ENCODE measurements at places on chromosomes 7 and 10.

- no peak for DNase-seq
These were observed 20.8 kb downstream of the NET1 start for GRCh38 chr10:5433182-5433581.

DNA sequence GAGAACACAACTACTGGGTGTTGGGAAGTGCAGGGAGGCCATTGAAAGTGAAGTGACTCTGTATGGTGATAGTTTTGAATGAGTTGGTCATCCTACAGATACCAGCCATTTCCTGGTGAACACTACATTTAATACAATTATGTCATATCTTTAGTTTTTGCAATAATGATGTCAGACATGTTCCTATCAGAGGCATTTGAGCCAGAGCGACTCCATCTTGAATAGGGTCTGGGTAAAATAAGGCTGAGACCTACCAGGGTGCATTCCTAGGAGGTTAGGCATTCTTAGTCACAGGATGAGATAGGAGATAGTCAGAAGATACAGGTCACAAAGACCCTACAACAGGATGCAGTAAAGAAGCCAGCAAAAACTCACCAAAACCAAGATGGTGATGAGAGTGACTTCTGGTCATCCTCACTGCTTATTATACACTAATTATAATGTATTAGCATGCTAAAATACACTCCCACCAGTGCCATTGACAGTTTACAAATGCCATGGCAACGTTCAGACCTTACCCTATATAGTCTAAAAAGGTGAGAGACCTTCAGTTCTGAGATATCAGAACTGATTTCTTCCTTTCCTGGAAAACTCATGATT is 28.2 kb downstream of the ADK start:
- DNase-seq, result no peak

DNA sequence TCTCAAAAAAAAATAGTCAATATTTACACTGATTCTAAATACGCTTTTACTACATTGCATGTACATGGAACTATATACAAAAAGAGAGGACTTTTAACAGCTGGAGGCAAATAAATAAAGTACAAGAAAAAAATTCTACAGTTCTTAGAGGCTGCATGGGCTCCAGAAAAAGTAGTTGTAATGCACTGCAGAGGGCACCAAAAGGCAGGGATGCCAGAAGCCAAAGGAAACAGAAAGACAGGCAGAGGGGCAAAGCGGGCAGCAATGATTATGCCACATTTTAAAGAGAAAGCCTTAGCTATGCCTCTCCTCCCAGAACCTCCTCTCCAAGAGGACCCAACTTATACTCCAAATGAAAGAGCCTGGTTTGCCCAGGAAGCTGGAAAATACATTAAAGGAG is 11.6 kb upstream of the ADCK2 start:
- no peak for DNase-seq

GRCh38 chr10:12529976-12530375 is 180.6 kb downstream of the CAMK1D start:
- no peak for DNase-seq

DNA sequence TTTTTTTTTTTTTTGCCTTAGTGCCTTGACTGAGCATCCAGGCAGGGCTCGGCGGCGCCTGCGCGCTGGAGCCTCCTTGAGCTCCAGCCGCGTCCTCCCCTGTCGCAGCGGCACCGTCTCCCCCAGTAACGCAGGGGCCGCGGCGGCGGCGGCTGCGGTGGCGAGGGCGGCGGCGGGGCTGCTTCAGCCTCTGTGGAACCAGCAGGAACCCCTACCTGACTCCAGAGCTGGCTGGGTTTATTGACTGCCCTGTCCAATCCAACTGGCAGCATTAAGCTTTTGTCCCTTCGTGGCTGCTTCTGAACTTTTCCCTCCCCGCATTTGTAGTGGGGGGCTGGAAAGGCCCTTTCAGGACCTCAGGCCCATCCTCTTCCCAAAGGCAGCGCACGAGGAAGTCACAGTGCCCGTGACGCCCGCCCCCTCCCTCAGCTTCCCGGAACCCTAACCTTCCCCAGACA is at the start of gene GPR85:
Gene GPR85, minus strand, starts transcription at position 397 of the 458 bp plus-strand sequence. CDS start 2,106 bp downstream, outside the sequence.
- DNase-seq, result no peak

DNA sequence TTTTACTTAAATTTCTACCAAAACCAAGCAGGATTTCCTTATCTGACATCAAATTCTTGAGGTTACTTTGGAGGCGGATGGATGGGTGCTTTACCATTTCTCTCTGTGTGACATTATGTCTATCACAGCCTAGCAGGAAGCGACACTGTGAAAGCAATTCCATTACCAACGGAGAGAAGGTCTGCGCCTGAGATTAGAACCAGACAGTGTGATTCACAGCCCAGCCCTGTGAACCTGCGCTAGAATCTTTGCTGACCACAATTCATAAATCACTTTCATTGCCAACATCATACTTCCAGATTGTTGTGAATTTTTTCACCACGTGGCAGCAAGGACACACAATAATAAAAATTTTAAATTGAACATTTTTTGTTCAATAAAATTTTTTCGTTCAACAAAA is 126.5 kb downstream of the CUBN start:
- no peak for DNase-seq

GRCh38 chr7:102068846-102069245 is 217.8 kb upstream of the SH2B2 start:
- DNase-seq, result no peak

DNA sequence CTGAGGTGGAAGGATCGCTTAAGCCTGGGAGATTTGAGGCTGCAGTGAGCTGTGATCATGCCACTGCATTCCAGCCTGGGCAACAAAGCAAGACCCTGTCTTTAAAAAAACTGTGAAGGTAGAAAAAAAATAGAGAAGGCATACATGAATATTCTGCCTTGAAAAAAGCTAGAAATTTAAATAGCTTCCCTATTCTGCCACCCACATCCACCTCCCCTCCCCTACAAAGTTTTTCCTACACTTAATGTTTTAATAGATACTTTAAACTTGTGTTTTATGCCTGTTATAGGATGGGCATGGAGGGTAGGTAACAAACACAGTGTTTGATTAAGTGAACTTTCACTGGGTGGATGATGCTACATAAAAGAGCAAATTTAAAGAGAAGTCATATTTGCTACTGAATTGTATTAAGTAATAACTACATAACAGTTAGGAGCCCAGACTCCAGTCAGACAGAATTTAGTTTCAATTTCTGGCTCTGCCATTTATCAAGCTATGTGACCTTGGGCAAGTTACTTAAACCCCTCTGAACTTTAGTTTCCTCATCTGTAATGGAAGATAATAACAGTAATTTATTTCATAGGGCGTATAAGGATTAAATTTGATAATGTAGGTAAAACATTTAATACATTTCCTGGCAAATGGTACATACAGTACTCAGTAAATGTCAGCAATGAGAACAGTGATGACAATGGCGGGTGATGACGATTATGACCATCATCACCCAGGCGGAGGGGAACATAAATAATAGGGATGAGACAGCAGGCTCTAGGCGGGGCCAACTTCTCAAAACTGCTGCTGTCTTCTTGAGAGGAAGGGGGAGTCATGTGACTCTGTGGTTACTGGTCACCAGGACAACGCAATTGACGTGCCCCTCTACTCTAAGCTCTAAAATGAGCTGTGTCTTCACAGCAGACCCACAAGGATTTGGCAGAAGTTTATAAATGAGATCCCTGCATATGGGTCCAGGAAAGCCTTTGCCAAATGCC is 15.8 kb downstream of the DNMBP start:
- DNase-seq, result no peak

- DNase-seq, result no peak
These were observed 32.4 kb upstream of the NPY start for GRCh38 chr7:24251568-24251967.

DNA sequence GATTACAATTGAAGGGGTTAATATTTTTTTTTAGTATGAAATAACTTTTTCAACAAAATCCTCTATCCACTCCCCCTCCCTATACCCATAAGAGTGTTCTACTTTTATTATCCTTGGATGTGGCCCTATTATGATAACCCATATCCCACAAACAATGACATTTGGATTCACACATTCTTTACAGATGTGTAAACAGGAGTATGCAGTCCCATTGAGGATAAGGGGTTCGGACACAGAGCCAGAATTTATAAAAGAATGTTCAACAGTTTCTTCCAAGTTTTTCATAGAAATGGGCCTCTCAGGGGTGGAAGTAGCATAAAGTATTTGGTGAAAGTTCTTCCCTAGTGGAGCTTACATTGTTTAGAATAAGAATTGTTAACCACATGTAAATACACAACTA is 16.1 kb upstream of the PCLO start:
- no peak for DNase-seq

DNA sequence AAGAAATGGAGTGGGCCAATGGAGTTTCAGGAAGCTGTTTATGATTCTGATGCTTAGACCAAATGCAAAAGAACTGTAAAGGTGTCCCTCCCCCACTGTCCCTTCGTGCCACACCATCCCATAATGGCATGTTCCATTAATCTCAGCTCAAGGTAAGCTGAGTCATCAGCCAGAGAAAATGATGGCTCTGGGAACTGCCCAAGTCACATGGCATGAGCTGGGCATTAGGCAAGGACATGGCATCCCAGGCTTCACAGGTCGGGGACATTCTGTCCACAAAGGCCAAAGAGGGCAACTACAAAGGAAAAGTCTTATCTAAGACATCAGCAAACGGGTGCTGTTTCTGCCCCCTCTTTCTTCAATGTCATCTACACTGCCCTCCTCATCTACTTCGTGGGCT is 44.9 kb downstream of the DLG5 start:
- no peak for DNase-seq

GRCh38 chr10:110413049-110413783 is 84.5 kb upstream of the DUSP5 start:
- DNase-seq, result no peak

GRCh38 chr10:84706431-84706830 is 378.0 kb downstream of the CCSER2 start:
- no peak for DNase-seq

DNA sequence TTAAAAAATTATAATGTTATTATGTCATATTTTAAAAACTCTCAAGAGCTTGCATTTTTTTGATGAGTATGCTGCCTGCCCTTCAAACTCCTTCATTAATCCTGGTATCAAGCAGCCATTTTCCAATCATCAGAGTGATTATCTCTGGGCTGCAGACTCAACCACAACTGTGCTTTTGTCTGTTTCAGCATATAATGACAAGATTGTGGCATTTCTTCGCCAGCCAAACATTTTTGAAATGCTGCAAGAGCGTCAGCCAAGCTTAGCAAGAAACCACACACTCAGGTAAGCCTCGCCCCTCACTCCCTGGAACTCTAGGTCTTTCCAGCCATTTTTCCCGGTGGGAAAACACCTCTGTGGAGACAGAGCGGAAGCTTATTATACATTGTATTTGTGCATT is 90.0 kb upstream of the STK17A start:
- DNase-seq, result no peak

GRCh38 chr7:124908259-124908658 is 21.4 kb downstream of the POT1 start:
- no peak for DNase-seq

DNA sequence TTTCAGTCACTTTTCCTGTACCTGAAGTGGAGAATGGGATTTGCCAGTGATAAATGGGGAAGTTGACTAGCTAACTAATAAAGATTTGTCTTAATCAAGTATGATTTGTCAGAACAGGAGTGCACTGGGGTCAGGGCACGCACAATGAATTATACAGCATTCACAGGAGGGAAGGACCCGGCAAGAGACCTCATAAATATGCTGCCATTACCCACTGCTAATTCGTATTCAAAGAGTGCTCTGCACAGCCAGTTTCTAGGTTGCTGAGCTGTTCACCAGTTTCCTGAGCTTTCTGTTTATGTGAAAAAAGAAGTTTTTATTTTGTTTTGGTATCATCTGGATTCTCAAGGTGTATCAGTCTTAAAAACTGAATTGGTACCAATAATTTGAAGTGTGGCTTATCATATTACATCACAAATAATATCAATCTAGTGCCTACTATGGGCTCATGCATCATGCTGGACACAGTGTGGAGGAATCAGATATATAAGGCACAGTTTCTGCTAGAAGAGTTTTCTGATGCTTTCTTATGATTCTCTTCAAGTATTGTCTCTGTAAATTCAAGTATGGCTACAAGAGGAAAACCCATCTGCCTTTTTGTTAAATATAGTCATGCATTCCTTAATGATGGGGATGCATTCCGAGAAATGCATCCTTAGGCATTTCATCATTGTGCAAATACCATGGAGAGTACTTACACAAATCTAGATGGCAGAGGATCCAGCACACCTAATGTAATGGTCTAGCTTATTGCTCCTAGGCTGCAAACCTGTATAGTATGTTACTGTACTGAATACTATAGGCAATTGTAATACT is 202.2 kb downstream of the VTI1A start:
- no peak for DNase-seq

- DNase-seq, result no peak
These were observed 715.3 kb downstream of the INHBA start for GRCh38 chr7:40987571-40987970.

DNA sequence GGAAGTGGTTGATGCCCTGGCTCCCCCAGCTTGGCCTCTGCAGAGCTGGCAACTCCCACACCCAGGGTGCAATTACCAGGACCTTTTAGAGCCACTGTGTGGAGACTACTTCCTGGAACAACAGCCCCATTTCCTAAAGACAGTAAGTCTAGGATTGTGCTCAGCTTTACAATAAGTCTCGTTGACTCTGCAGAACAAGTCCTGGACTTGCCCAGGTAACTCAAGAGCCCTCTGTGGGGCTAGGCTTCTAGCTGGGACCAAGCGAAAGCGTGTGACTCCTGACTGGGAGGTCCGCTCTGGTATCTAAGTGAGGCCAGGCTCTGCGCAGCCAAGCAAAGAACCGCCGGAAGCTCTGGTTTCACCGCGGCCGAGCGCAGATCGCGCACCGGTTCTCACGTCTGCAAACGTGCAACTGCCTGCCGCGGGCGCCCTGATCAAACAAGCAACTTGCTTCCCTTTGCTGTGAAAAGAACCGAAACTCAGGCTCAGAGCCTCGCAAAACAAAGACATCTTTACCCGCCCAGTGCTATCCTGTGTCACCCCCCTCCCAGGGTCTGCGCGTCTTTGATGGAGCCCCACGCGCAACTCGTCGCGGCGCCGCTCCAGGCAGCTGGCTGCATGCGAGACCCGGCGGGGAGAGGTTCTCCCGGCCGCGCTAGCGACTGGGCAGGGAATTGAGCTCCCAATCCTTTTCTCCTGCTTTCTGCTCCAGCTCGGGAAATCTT is 4.4 kb upstream of the PDLIM1 start:
- DNase-seq, result no peak

DNA sequence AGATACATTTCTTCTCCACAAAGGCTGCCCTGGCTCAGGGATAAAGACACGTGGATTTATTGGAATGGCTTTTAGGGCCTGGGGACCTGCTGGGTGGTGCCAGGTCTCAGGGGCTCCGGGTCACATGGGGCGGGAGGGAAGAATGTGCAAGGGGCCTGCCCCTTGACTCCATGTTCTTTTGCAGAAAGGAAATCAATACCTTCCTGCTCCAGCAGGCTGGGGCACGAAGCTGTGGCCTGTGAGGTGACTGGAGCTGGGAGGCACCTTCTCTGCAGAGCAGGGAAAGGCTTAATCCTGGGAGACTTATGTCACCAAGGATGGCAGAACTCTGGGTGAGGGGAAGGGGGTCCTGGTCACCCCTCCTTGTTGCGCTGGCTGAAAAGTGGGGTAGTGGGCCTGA is 42.3 kb upstream of the GNA12 start:
- no peak for DNase-seq
